ENCODE measurements at places on chromosomes 7 and 10. TPM values are rescaled to one million over a fixed set of nuclear protein-coding genes. Genes with fewer than 3 reads are reported as not detected.

- DNase-seq = no peak
These were observed 92.8 kb upstream of the KMT2C start for GRCh38 chr7:152528612-152529011.

- no peak for DNase-seq
These were observed 86.7 kb upstream of the IL6 start for GRCh38 chr7:22640269-22640668.

DNA sequence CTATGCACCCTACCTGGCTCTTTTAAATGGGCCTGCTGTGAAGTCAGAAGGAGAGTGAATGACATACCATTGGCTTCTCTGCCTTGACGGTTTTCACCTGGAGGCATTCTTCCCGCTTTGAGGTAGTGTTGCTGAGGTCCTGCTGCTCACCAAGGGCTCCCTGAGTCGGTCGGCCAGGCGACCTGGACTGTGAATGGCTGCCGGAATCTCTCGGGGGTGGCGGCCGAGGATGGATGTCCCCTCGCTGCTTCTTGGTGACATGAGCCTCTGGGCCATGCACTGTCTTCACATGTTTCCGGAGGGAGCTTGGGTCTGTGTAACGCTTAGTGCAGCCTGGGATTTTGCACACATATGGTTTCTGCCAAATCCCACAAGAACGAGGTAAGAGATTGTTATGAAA is 264.7 kb downstream of the GLI3 start:
- no peak for DNase-seq

GRCh38 chr7:148368562-148368961 is 222.0 kb upstream of the C7orf33 start:
- no peak for DNase-seq

- no peak for DNase-seq
These were observed 39.0 kb upstream of the SLC16A12 start for GRCh38 chr10:89574368-89574767.

DNA sequence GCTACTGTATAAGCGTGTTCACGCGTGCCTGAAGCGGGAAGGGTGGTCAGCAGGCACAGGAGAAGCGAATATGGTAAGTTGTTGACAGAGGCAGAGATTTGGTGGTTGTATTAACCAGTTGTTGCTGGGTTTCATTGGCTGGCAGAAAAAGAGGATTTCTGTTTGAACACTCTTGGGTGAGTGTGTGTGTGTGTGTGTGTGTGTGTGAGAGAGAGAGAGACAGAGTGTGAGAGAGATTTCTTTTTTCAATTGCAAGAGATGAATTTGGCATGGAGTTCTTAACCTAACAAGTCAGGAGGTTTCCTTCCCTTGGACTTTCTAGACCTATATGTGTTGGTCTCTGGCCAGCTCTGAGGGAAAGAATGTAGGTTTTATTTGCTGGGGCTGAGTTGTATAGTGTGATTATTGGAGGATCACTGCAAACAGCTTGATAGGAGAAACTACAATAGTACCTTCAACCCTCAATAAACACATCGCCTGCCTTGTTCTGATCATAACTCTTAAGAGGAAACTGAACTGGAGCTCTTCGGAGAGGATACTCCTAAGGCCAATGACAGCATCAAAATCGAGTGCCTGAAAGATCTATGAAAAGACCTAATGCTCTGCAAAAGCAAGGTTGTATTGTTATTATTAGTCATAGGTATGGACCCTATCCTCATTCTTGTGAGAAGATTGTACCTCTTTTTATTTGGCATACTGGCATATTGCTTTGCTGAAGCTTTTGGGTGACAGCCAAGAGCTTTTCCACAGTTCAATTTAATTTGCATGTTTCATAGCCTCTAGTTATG is 1.2 kb downstream of the MCU start:
- DNase-seq = no peak

DNA sequence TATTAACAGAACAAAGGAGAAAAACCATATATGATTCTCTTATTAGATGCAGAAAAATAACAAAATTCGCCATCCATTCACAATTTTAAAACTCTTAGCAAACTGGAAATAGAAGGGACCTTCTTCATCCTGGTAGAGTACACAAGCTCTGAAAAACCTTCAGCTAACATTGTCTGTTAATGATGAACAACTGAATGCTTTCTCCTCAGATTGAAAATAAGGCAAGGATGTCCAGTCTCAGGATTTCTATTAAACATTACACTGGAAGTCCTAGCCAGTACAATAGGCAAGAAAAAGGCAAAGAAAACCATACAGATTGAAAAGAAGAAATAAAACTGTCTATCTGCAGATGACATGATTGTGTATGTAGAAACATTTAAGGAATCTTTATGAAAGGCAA is 16.0 kb upstream of the CCNY start:
- no peak for DNase-seq

DNA sequence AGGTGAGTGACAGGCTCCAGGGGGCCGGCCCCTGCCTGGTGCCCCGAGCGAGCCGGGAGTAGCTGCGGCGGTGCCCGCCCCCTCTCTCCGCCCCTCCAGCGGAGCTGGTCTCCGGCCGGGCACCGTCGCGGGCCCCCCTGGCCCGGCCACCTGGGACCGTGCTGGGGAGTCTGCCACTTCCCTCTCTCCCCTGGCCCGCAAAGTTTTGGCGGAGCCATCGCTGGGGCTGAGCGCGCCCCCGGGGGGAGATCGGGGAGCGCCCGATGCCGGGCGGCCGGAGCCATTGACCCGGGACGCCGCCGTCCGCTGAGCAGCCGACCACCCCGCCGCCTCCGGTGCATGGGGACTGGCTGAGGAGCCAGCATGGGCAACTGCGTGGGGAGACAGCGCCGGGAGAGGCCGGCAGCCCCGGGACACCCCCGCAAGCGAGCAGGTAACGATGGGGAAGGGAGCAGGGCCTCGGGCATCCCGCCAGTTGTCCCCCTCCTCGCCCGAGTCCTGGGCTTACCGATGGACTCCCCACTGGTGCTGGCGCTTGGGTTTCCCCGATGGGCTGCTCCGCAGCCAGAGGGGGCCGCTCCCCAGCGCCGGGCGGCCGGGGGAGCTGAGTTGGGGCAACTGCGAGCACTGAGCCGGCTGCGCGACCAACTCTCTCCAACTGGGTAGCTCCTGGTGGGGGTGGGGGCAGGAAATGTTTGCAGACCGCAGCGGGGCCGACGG is at the start of gene UBTD1:
Gene UBTD1, plus strand, starts transcription at position 84 of the 720 bp plus-strand sequence. Its CDS starts 280 bp downstream, at position 364.
- peak; percentile 13 for DNase-seq

GRCh38 chr7:151992375-151992774 is 33.1 kb upstream of the GALNT11 start:
- DNase-seq = peak; percentile 81

DNA sequence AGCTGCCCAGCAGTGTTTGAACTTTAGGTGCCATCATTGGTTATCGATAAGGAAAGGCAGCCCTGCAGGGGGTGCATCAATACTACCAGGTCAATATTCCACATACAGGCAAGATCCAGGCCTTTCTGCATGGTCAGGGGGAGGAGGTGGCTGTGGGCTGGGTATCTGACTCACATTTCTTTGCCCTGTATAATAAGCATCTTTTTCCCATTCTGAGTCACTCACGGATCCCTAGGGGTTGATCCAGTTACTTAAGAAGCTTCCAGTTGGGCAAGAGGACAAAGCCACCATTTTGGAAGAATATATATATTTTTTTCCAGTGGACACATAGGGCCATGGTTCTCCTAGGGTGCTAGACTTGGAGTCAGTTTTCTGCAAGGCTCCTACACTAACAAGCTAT is 114.2 kb upstream of the HABP2 start:
- DNase-seq = no peak

- DNase-seq = no peak
These were observed 944.3 kb downstream of the GATA3 start for GRCh38 chr10:8998751-8999150.

GRCh38 chr7:1719913-1720312 is 49.8 kb downstream of the ELFN1 start:
- DNase-seq = no peak

- DNase-seq = peak; percentile 42
These were observed 534 bp downstream of the UBE3C start for GRCh38 chr7:157139111-157139809.

DNA sequence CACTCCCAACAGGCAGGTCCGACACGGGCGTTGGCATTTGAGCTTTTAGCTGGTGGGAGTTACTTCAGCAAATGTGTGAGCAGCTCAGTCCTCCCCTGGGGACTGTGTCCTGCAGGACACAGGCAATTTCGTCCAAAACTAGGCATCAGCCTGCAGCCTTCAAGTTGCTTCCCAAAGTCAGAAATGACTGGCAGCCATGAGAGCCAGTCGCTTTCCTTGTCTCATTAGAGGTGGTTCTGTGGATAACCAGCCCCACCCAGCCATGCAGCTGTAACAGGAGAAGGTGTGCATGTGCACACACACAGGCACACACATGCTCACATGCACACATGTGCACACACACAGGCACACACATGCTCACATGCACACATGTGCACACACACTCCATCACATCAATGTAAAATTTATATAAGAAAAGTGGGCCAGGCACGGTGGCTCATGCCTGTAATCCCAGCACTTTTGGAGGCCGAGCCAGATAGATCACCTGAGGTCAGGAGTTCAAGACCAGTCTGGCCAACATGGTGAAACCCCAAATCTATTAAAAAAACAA is 138.8 kb upstream of the TCERG1L start:
- DNase-seq = no peak

GRCh38 chr10:110510730-110511129 is 13.0 kb downstream of the DUSP5 start:
- DNase-seq = no peak

GRCh38 chr7:142108728-142109505 is 2.6 kb upstream of the MGAM2 start:
- DNase-seq = no peak

DNA sequence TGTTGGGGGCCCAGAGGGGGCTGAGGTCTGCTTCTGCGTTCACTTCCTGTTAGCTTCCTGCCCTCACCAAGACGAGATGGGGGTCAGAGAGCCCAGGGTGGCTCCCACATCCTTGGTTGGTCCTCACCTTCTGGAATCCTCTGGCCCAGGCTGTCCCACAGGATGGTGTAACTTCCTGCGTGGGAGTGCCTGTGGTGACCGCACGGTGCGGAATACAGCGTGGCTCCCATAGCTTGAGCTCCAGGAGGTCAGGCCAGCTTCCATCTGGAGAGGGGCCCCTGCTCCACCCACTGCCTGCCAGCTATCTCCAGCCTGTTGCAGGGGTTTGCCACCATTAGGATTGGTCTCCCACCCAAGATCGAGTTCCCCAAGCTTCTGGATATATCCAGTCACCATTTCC is 681.2 kb upstream of the FOXK1 start:
- DNase-seq = no peak

DNA sequence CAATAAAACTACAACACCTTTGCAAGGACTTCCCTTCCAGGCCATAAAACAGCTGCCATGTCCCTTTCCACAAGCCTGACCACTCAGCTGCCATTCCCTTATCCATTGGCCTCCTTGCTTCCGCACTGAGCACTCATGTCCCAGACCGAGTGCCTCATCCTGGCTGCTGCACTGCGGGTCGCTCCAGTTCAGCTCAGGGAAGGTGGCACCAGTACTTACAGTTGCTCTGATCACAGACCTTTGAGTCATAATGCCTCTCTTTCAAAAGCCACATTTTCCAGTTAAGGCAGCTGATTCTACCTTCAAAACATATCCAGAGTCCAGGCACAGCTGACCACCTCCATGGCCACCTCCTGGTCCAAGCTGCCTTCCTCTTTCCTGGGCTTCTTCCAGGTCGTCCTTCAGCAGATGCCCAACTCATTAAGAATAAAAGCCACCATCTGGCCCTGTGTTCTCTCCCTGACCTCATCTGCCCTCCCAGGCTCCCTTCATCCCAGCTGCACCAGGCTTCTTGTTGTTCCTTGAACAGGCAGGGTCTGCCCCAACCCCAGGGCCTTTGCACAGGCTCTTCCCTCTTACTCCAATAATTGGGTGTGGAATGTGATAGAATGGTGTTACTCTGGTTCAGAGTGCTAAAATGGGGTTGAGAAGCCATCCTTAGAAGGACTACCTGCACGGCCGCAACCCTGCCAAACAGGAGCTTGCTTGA is 64.5 kb downstream of the RAMP3 start:
- no peak for DNase-seq

DNA sequence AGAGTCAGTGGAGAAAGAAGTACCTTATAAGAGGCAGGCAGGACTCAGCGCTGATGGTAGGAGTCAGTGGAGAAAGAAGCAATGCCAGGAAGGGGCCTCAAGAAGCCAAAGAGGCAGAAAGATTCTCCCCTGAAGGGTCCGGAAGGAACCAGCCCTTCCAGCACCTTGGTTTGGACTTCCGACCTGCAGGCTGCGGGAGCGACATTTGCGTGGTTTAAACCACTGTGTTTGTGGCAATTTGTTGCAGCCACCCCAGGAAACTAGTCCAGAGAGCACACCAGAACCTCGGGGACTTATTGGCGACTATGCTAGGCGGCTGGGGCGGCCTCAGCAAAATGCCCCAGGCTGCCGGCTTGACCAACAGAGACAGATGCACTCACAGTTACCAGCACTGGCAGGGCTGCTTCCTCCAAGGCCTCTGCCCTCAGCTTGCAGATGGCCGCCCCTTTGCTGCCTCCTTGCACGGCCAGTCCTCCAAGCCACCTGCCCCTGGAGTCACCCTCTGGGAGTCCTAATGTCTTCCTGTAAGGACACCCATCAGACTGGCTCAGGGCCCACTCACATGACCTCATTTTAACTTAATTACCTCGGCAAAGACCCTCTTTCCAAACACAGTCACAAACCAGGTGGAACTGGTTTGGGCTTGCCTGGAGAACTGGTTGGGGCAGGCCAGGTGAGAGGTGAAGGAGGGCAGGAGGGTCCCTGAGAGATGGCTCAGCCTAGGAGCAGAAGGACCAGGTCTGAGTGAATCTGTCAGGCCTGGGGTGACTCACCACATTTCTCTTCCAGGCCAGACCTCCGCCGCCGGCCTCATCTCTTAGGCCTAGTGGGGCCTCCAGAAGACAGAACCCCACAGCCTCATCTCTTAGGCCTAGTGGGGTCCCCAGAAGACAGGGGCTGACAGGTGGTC is 26.1 kb downstream of the CALML3 start:
- DNase-seq = no peak

GRCh38 chr7:108409146-108409545 is 47.1 kb downstream of the NRCAM start:
- DNase-seq = no peak

The SAP25 gene
- polyA plus RNA-seq = 0.37 TPM

The MKI67 gene
- 42.2 TPM for polyA plus RNA-seq

The SFTPA1 gene
- polyA plus RNA-seq = not detected

The ACSL5 gene
- 0.15 TPM for polyA plus RNA-seq

The POMZP3 gene
- polyA plus RNA-seq = 17.4 TPM

The CYP3A5 gene
- 2.3 TPM for polyA plus RNA-seq

The SPDYE6 gene
- not detected for polyA plus RNA-seq

The OR6B1 gene
- not detected for polyA plus RNA-seq

The ABLIM1 gene
- polyA plus RNA-seq = 23.2 TPM

The MKX gene
- polyA plus RNA-seq = not detected

The SUN3 gene
- not detected for polyA plus RNA-seq

The EMX2 gene
- not detected for polyA plus RNA-seq

The TAS2R40 gene
- not detected for polyA plus RNA-seq

All from A549 (cell line).